ENCODE measurements at places on chromosomes 7 and 10.
A peak's percentile ranks its signal among the peaks of the same experiment; 100 is the strongest.

DNA sequence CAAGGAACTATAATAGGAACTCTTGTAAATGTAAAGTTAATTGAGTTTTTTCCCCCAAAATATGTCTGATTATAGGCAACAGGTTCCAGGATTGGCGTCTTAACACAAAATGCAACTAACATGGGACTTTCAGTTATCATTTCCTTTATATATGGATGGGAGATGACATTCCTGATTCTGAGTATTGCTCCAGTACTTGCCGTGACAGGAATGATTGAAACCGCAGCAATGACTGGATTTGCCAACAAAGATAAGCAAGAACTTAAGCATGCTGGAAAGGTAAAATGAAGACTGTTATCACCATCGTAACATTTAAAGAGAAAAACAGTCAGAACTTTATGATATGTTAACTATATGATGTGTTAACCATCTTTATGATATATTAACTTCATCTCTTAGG lies 63.7 kb downstream of the SP8 start:
- DNase-seq: no peak

DNA sequence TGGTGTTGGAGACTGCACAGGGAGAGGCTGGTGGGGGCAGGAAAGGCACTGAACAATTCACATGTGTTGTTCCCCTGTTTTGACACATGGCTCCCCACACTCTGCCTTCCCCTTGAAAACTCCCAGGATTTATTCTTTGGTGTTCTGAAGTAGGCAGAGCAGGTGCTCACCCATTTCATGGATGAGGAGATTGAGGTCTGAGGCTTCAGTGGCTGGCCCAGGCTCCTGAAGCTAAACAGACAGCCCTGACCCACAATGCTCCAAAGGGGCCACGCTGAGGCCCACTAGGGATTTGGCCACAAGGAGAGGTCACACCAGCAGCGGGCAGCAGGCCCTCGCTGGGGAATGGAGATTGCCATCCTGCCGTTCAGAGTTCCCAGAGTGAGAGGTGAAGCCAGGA lies 157.6 kb downstream of the SH3PXD2A start:
- no peak for DNase-seq

GRCh38 chr10:43360086-43360485 lies 11.3 kb upstream of the FXYD4 start:
- DNase-seq: no peak

- DNase-seq: no peak
These were observed 30.4 kb upstream of the HABP2 start for GRCh38 chr10:113522460-113522859.

- peak; percentile 44 for DNase-seq
These were observed 38.1 kb downstream of the UBE2H start for GRCh38 chr7:129914536-129915272.

GRCh38 chr10:32851301-32851700 lies 106.7 kb downstream of the ITGB1 start:
- no peak for DNase-seq

GRCh38 chr10:109317746-109318366 lies 605.5 kb downstream of the XPNPEP1 start:
- DNase-seq: no peak

- DNase-seq: no peak
These were observed 144.9 kb upstream of the HDAC9 start for GRCh38 chr7:18350678-18351077.

GRCh38 chr10:104281694-104282093 lies 12.7 kb downstream of the GSTO2 start:
- DNase-seq: no peak

- DNase-seq: peak; percentile 22
These were observed 655 bp downstream of the LMTK2 start for GRCh38 chr7:98107313-98107721.

DNA sequence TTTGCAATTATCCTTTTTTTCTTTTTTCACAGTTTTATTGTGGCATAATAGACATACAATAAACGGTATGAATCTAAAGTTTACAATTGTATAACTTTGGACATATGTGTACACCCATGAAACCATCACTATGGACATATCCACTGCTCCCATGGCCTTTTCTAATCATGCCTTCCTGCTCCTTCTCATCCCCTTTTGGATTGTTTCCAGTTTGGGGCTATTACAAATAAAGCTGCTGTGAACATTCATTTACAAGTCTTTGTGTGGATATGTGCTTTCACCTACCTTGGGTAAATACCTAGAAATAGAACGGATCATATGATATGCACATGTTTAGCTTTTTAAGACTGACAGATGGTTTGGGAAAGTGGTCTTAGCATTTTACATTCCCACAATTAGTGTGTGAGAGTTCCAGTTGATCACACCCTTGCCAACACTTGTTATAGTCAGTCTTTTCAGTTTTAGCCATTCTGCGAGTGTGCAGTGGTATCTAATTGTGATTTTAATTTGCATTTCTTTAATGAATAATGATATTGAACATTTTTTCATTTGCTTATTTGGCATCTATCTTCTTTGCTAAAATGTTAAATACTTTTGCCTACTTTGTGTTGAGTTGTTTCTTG lies 120.9 kb upstream of the KAT6B start:
- no peak for DNase-seq
